ENCODE measurements at places on chromosomes 4 and X.

GRCh38 chrX:2374086-2374485 lies 126.7 kb downstream of the DHRSX start:
- no peak for DNase-seq

- DNase-seq, result no peak
These were observed 100.2 kb downstream of the PDLIM5 start for GRCh38 chr4:94551643-94552564.

- no peak for DNase-seq
These were observed 59.9 kb upstream of the TBC1D14 start for GRCh38 chr4:6849691-6850090.

DNA sequence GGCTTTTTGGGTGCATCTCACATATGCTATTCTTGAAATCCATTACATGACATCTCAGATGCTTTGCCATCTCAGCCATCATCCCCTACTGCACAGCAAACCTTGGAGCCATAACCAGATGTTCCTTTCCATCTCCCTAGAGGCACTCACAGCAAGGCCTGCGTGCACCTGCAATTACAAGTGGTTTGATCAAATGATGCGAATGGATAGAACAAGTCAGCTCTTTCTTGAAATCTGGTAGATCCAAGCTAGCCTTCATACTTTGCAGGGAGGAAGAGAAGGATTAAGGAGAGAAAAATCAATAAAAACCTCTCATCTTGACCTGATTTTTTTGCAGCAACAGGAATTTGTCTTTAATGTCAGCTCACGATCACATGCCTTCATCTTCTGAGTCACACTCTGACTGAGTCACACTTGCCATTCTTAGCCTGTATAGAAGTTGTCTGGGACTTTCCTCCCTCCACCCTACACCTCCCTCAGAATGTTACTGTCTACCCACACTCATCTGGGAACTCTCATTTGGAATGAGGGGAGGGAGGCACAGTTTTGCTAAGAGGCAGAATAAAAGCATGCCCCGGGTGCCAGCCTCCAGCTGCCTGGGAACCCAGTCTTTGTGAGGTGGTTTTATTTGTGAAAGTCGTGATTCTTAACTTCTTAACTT lies 11.9 kb upstream of the TRIML1 start:
- DNase-seq, result no peak

GRCh38 chr4:39383690-39384089 lies 17.5 kb upstream of the RFC1 start:
- DNase-seq, result no peak

GRCh38 chr4:147496500-147496899 lies 15.6 kb downstream of the EDNRA start:
- DNase-seq, result no peak

GRCh38 chr4:86594559-86595425 lies 677 bp downstream of the PTPN13 start:
- peak; percentile 26 for DNase-seq

- no peak for DNase-seq
These were observed 247.6 kb upstream of the CNKSR2 start for GRCh38 chrX:21126661-21127060.

DNA sequence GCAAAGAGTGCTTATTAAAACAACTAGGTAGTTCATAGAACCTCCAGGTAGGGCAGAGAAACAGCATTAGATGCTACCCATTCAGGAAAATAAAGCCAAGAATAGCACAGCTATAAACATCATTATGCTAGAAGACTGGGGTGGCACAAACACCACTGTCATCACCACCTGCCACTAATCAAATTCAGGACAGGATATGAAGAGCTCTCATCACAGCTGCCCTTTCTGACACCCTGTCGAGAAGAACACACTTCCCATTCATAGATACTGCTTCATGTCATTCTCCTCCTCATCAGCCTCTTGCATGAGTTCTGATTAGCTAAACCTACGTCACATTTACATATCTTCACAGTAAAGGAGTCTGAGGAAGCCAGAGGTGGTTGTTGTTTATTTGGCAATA lies 692.3 kb upstream of the HS3ST1 start:
- DNase-seq, result no peak

- no peak for DNase-seq
These were observed 16.9 kb downstream of the AWAT2 start for GRCh38 chrX:70032792-70033191.
